Stomach (tissue), 19 donors: ENCODE measurements at places on chromosomes 7 and 10.

DNA sequence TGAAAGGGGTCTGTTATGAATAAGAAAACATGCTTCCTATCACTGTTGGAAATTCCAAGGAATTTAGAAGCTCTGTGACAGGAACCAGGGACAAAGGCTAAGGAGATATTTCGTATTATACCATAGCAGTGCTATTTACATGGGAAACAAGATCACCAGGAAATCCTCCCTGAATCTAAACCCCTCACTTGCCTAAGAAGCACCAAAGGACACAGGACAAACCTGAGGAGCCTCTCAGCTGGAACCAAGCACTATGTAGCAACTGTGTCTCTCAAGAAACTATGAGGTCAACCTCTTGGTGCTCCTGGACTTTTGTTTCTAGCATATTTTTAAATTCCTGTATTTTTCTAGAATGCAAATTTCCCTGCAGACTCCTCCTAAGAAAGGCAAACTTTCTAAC lies 20.8 kb upstream of the IFIT1B start:
- no peak for DNase-seq

DNA sequence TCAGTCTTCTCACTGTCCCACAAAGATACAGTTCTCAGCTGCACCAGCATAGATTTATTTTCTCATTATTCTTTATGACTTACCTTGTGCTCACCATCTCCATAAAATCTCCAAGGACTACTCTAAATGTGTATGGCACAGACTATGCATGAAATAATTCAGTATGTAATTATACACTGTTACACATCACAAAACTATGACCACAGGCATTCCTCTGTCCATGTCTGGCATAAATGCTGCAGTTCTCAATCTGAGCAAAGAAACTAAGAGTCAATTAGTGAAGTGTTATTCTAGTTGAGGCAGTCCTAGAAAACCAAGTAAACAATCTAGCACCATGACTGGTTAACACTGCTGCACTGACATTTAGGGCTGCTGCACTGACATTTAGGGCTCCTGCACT lies 2.7 kb downstream of the CYCS start:
- DNase-seq: no peak

DNA sequence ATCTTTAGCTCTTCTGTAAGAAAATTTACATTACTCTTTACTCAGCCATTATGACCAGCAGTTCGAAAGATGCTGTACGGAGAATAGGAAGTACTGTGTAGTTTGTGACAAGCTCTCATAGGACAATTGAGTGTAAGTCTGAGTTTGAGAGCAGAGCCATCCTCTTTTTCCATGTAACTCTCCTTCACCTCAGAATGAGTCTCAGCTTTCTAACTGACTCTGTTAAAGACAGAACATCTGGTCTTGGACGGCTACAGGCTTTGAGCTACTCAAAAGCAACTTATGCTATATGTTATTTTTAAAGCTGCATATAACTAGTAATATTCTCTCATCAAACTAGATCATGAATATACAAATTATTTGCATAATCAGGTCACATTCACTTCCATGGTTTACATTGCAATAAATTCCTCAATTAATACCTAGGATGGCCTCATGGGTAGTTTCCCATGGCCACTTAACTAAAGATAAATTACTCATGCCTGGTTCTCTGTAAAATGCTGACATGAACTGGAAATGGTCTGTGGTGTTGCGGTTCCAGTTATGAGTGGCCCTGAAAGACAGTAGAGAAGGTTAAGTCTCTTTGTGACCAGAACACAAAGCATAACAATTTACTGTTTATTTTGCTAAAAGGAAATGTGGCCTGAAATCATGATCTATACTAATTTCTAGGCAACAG lies 358.7 kb downstream of the PHF14 start:
- no peak for DNase-seq

- peak; percentile 77 for DNase-seq
These were observed 17.2 kb upstream of the UBE2H start for GRCh38 chr7:129969881-129970446.

- peak; percentile 38 for DNase-seq
These were observed 562 bp downstream of the NUB1 start for GRCh38 chr7:151342102-151342646.

DNA sequence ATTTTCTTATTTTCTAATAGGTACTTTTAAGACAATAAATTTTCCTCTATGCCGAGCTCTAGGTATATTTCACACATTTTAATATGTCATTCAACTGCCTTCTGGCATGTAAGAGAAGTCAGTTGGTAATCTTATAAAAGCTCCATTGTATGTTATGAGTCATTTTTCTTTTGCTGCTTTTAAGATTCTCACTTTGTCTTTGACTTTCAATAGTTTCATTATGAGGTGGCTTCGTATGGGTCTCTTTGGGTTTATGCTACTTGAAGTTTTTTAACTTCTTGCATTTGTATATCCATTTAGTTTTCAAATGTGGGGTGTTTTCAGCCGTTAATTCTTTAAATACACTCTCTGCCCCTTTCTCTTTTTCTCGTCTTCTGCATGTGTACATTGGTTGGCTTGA lies 80.5 kb downstream of the ABCA13 start:
- no peak for DNase-seq

DNA sequence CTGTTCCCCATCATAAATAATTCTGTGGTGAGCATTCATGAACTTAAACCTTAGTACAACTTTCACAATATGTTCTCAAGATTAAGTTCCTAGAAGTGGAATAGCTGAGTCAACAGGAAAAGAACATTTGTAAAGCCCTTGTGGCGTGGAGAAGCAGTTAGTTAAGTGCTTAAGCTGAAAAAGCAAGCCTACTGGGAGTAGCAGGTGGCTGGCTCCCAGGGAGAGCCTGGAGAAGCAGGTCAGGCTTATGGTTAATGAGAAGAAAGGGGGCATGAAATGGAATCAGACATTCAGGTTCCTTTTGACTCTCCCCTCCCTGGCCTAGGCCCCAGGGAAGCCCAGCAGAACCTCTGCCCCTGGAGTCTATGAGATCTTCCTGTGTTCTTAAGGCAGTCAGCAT lies 35.3 kb downstream of the VSTM4 start:
- peak; percentile 58 for DNase-seq

- no peak for DNase-seq
These were observed 14.6 kb upstream of the BRI3 start for GRCh38 chr7:98266840-98267239.

DNA sequence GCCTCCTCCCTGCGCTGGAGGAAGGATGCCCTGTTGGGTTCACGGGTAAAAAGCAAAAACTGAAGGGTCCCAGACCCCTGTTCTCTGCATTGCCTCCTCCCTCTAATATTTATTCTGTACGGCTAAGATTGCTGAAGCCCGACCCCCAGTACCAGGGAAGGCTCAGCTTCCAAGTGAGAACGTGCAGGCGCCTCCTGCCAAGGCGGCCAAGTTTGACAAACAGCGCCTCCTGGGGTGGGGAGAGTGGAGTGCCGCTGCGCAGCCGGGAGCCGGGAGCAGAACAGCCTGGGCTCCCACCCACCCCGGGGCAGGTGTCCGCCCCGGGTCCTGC lies 4.7 kb upstream of the EBF3 start:
- peak; percentile 89 for DNase-seq
